ENCODE measurements at places on chromosomes 6 and 20.

GRCh38 chr6:137874204-137875057 lies 7.4 kb downstream of the TNFAIP3 start:
- H3K4me1 ChIP-seq, result peaks cover 27% of the 10 kb centered on the region
- DNase-seq, result no peak
- peaks cover 5% of the 10 kb centered on the region for H3K36me3 ChIP-seq
- H3K27me3 ChIP-seq, result peaks cover 2% of the 10 kb centered on the region

DNA sequence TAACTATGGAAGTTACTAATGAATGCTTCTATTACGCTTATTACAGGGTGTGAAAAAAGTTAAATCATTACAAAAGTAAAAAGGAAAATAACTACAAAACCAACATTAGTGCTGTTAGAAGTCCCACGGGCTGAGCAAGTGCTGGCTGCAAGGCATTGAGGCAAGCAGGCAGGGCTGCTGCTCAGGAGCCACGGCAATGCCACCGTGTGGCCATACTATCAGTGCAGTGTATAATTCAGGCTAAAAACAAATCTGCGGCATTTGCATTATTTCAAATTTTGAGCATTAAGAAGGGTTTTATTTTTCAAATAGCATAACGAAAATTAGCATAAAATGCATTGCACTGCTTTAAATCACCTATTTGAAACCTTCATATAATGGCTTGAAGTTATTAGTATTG lies 17.1 kb downstream of the IFNGR1 start:
- no peak for DNase-seq
- no peaks in the 10 kb centered on the region for H3K27me3 ChIP-seq
- no peak overlapping the region for H3K4me3 ChIP-seq
- no peak overlapping the region for H3K27ac ChIP-seq

- peaks cover 28% of the 10 kb centered on the region for H3K4me1 ChIP-seq
- no peaks in the 10 kb centered on the region for H3K36me3 ChIP-seq
- no peak overlapping the region for H3K27ac ChIP-seq
- no peak overlapping the region for H3K4me3 ChIP-seq
- no peaks in the 10 kb centered on the region for H3K27me3 ChIP-seq
Observed at GRCh38 chr20:2238601-2239000, 57.2 kb upstream of the TGM3 start.

DNA sequence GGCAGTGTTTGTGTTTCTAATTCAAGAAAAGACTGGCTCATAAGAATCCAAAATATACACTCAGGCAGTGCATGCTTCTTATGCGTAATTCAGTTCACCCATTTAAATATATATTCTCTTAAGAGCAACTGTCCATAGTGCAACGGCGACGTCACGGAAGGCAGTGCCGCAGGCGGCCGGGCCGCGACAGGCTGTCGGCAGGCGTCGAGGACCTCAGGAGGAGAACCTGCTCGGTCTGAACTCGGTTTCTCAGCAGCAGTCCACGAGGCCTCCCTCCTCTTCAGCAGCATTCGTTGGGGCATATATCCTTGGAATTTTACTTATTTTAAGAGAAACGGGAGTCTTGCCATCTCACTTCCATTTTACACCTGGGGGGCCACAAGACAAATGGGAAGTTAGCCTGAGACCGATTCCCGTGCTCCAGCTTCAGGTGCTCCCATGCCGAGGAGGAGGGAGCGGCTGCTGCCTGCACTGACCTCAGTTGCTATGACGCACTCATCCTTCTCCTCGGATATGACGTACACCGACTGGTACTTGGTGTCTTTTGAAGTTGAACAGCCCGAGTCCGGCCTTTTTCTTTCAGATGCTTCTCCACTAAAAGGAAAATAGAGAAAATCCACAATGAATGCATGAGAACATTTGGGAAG lies 8.2 kb downstream of the DLL1 start:
- peaks cover 19% of the 10 kb centered on the region for H3K36me3 ChIP-seq
- H3K27me3 ChIP-seq, result peaks cover 89% of the 10 kb centered on the region
- no peak overlapping the region for H3K4me3 ChIP-seq
- DNase-seq, result no peak
- H3K27ac ChIP-seq, result no peak overlapping the region

DNA sequence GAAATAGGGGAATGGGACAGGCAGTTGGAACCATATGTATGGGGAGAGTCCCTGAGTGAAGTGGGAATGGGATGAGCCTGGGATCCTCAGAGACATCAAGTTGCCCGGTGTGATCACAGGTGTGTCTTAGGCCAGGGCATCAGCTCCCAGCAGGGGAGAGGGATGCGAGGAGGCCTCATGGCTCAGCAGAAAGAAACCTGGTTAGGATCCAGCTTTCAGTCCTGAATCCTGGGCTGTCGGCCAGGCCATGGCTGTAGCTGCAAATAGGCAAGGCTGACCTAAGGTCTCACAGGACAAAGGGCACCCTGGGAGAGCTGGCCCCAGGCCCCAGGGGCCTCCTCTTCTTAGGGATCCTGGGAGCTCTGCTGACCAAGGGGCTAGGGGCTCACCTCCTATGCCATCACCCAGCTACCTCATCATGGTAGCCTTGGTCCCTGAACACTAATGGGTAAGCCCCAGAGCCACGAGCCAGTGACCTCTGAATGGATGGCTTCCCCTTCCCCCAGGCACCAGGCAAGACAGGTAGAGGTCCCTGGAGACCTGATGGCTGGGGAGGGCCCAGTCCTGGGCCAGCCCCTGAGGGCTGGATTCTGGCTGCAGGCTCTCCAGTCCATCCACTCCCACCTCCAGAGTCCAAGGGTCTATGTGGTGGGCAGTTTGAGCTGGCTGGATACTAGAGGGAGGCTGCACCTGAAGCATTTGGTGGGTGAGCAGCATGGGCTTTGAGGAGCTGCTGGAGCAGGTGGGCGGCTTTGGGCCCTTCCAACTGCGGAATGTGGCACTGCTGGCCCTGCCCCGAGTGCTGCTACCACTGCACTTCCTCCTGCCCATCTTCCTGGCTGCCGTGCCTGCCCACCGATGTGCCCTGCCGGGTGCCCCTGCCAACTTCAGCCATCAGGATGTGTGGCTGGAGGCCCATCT lies at the start of gene SLC22A7:
TSS of gene SLC22A7 (plus strand) at position 617 of the 921 bp plus-strand sequence. CDS start at position 716, 99 bp downstream.
- H3K36me3 ChIP-seq, result no peaks in the 10 kb centered on the region
- H3K4me3 ChIP-seq, result no peak within 1 kb of the TSS
- H3K4me1 ChIP-seq, result peaks cover 11% of the 10 kb centered on the region
- DNase-seq, result no peak
- H3K27ac ChIP-seq, result no peak within 1 kb of the TSS

DNA sequence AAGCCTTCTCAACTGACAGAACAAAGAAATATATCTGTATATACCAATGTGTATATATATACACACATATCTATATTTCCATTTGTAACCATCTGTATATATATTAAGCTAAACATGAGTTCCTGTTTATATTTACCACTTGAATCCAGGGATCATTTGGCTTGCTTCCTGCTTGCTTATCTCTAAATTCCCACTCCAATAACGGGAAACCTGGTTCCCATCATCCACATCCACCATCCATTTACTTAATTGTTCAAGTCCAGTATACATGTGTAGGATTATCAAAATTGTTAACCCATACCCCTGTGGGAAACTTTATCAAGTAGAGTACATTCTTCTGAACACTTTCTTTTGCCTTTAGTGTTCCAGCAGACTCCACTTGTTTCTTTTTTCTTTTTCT lies 12.5 kb upstream of the SOX12 start:
- H3K4me3 ChIP-seq, result no peak overlapping the region
- no peak for DNase-seq
- peaks cover 27% of the 10 kb centered on the region for H3K4me1 ChIP-seq
- H3K27me3 ChIP-seq, result no peaks in the 10 kb centered on the region
- H3K27ac ChIP-seq, result no peak overlapping the region

- H3K27me3 ChIP-seq, result no peaks in the 10 kb centered on the region
- no peak overlapping the region for H3K27ac ChIP-seq
- peaks cover 8% of the 10 kb centered on the region for H3K4me1 ChIP-seq
- H3K4me3 ChIP-seq, result no peak overlapping the region
Observed at GRCh38 chr6:56542364-56543331, 100.0 kb downstream of the DST start.

- no peak overlapping the region for H3K4me3 ChIP-seq
- no peaks in the 10 kb centered on the region for H3K36me3 ChIP-seq
- H3K4me1 ChIP-seq, result no peaks in the 10 kb centered on the region
- DNase-seq, result no peak
- no peak overlapping the region for H3K27ac ChIP-seq
Observed at GRCh38 chr20:49796600-49797343, 15.9 kb upstream of the SLC9A8 start.

- peaks cover 32% of the 10 kb centered on the region for H3K4me1 ChIP-seq
- H3K36me3 ChIP-seq, result no peaks in the 10 kb centered on the region
- peak overlapping the region; percentile 36 for H3K4me3 ChIP-seq
- peaks cover 10% of the 10 kb centered on the region for H3K27me3 ChIP-seq
Observed at GRCh38 chr6:36131511-36132245, 1.4 kb downstream of the MAPK13 start.

DNA sequence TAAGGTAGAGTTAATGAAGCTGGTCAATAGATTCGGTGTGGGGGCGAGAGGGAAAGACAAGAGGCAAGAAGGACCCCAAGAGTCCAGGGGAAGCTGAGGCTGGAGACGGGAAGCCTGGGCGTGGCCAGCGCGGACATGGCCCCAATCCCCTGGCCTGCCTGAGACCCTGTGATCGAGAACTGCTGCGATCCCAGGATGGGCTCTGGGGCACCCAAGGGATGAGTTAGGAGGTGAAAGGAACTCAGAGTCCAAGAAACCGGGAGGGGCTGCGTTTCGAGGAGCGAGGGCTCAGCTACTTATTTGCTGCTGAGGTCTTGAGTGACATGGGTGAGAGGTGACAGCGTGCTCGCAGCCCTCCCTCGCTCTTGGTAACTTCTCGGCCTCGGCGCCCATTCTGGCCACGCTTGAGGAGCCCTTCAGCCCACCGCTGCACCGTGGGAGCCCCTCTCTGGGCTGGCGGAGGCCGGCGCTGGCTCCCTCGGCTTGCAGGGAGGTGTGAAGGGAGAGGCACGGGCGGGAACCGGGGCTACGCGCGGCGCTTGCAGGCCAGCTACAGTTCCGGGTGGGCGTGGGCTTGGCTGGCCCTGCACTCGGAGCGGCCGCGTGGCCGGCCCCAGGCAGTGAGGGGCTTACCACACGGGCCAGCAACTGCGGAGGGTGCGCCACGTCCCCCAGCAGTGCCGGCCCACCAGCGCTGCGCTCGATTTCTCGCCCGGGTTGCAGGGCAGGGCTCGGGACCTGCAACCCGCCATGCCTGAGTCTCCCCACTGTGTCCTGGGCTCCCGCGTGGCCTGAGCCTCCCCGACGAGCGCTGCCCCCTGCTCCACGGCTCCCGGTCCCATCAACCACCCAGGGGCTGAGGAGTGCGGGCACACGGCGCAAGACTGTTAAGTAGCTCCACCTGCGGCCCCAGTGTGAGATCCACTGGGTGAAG lies 58.2 kb downstream of the IRF4 start:
- DNase-seq, result no peak
- H3K27ac ChIP-seq, result no peak overlapping the region

- peaks cover 8% of the 10 kb centered on the region for H3K4me1 ChIP-seq
- H3K27me3 ChIP-seq, result peaks cover 3% of the 10 kb centered on the region
- DNase-seq, result no peak
- no peak overlapping the region for H3K27ac ChIP-seq
- H3K36me3 ChIP-seq, result peaks cover 6% of the 10 kb centered on the region
- H3K4me3 ChIP-seq, result no peak overlapping the region
Observed at GRCh38 chr20:48585061-48585870, 242.5 kb downstream of the PREX1 start.

DNA sequence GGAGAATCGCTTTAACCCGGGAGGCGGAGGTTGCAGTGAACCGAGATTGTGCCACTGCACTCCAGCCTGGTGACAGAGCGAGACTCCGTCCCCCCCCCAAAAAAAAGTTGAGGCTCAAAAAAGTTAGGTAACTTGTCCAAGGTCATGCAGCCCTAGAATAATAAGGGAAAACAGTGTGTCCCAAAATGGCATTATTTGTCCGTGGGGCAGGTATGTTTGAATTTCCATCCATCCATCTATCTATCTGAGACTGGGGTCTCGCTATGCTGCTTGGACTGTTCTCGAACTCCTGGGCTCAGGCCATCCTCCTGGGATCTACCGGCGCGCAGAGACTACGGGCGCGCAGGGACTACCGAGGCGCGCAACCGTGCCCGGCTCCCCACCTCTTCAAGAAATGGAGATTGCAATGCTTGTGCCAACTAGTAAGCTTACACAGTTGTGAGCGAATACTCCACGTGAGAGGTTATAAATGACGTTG lies 374 bp upstream of the ABCC10 start:
- peak overlapping the region; percentile 96 for H3K27ac ChIP-seq
- DNase-seq, result no peak
- peaks cover 17% of the 10 kb centered on the region for H3K27me3 ChIP-seq
- peak overlapping the region; percentile 90 for H3K4me3 ChIP-seq

DNA sequence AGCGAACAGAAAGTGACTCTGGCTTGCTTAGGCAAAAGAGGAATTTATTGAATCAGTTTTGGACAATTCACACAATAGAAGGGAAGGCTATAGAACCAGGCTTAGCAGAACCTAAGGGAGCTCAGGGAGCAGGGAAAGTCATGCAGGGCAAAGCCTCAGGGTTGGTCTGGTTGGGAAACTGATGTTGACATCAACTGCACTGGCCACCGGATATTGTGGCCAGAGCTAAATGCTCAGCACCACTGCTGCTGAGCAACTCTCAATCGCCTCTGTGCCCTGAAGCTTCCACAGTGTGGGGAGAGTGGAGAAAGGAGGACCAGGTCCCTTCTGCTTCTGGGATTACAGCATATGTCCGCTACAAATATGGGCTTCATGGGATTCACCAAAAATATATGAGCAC lies 93.3 kb upstream of the GCM1 start:
- H3K4me3 ChIP-seq, result no peak overlapping the region
- 0 out of 2 replicates have a peak, but pooled peaks cover 4% of the 10 kb centered on the region for H3K27me3 ChIP-seq
- H3K27ac ChIP-seq, result no peak overlapping the region
- no peaks in the 10 kb centered on the region for H3K36me3 ChIP-seq

DNA sequence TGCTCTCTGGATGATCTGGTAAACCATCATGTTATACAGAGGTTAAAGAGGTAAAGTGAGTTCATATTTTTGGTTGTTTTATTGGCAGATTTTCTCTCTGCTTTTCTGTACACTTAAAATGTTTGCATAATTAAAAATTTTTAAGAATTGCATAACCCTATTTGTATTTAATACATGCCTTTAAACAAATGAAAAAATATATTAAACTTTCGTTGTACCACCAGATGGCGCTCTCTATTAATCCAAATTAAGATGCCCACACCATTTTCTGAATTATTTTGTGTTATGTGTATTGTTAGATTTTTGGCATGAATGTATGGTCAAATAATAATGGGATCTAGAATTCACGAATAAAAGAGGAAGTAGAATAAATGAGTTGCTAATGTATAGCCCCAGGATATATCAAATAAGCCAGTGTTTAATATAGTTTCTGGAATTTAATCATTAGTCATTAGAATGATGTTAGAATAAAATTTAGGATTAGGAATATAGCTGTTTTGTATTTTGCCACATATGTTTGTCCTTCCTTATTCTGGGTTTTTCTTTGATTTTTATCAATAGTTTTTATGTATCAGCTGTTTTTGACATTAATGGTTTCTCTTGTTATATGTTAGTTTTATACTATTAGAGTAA lies 38.9 kb downstream of the SMAP1 start:
- peaks cover 8% of the 10 kb centered on the region for H3K4me1 ChIP-seq
- H3K4me3 ChIP-seq, result no peak overlapping the region
- DNase-seq, result no peak
- H3K27me3 ChIP-seq, result no peaks in the 10 kb centered on the region
- H3K27ac ChIP-seq, result no peak overlapping the region
- H3K36me3 ChIP-seq, result peaks cover 6% of the 10 kb centered on the region

Data from WTC11 (cell line).